Urothelium cell line (cell line): ENCODE measurements at places on chromosomes 2 and 18.

- no peak for DNase-seq
Observed at GRCh38 chr2:175462246-175462645, 280.7 kb upstream of the ATP5MC3 start.

DNA sequence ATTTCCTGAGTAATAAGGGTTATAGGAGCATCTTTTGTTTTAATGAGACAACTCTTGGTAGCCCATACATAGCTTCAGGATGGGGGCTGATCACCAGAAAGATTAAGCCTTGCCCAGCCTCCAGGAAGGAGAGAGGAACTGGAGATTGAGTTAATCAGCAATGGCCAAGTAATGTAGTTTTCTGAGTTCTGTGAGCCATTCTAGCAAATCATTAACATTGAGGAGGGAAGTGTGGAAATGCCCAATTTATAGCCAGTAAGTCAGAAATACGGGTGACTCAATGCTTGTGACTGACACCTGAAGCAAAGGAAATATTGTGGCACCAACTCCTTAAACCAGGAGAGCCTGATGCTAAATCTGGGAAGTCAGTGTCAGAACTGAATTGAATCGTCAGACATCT is 205.1 kb upstream of the SRD5A2 start:
- no peak for DNase-seq

DNA sequence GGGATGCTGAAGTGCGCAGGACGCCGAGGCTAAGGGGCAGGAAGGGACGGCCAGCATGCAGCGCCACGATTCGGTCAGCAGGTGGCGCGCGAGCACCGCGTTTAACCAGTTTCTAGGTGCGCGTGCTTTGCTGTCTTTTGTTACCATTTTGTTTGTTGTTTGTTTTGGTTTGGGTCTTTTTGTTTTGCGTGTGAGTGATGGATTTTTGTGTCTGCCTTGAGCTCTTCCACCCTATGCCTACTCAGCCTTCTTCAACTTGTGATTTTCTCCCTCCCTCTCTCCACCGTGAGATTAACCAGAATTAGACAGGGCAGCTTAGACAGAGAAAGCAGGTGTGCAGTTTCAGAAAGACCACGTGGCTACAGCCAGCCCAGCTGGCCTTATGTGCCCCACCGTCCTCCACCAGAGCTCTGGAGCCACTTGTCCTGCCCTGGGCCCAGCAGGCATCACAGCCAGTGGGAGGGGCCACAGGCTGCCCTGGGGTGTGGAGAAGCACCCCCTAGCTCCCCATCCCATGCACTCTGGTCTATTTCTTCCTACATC is 180.2 kb downstream of the RNF144A start:
- DNase-seq = peak; percentile 77

DNA sequence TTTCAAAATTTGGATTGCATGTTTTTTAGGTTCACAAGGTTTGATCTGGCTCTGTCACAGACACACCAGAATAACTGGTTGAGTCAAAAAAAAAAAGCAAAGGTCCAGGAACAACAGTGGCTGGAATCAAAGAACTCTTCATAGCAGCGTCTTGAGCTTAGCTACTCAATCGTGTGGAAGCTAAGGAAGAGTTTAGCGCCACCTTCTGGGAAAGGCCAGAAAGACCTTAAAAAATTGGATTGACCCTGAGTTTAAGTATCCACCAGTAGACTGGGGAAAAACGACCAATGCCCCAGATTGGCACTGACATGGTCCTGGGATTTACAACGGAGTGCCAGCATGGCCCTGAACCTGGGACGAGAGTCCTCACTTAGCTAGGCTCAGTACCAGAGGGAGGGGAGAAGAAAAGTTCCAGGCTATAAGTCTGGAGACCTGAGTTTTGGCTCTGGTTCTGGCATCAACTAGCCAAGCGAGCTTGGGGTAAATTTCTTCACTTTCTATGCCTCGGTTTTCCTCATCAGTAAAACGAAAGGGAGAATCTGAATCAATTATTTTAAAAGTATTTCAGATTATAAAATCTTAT is 71.1 kb upstream of the TFCP2L1 start:
- peak; percentile 73 for DNase-seq

GRCh38 chr2:205673312-205673711 is 9.0 kb upstream of the NRP2 start:
- no peak for DNase-seq

DNA sequence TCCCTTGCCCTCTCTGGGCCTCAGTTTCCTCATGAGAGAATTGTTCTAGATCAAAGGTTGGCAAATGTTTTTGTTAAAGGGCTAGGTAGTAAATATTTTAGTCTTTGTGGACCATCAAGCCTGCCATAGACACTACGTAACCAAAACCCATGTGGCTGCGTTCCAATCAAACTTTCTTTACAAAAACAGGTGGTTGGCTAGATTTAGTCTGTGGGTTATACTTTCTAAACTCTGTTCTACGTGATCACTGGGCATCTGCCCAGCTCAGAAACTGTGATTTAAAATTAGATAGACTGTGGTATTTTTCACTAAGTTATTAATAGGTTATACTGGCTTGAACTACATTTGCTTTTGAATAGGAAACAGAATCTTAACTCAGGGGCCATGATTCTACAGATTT is 149.8 kb upstream of the DCC start:
- DNase-seq = no peak

- no peak for DNase-seq
Observed at GRCh38 chr2:137523931-137524330, 440.3 kb upstream of the HNMT start.

DNA sequence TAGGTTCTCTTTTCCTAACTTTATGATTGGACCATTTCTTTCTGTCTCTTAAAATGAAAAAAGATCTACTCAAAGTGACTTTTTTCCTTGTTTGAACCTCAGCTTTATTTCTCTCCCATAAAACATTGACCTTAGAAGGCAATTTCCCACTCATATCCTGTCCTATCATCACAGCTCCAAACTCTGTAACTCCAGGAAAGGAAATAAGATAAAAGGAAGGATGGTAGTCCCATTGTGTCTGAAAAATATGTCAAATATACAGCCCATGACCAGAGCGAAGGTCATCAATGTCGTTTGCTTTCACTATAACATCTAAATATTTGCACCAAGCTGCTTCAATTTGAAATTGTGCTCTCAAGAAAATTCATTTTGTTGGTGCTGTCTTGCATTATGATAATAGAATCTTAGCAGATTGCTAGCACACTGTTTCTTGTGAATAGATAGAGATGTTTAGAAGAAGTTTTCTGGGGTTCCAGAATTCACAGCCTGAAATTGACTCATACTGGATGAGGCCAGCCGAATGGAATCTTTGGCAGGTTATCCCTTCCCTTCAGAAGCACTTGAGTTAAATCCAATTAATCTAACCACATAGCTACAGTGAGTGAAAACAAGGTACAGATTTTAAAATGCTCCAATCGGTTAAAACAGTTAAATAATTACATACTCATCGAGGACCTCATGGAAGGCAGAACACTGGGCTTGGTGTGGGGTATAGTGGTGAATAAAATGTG is 95.1 kb downstream of the CRIM1 start:
- peak; percentile 54 for DNase-seq

DNA sequence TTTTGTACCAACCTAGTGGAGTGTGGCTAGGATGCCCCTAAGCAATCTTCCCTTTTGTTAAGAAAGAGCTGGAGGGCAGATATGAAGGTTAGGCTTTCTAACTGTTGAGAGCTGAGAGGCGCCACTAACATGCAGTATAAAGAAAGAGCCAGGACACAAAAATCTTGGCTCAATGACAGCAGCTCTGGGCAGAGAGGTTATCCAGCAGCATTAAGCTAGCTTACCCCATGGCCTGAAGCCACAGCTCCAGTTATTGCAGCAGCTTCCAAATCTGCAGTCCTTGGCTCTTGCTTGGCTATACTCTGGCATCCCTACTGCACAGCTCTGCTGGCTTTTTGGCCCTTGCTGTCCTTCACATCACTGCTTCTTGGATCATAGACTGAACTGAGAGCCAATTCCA is 213.4 kb downstream of the GPD2 start:
- no peak for DNase-seq

- no peak for DNase-seq
Observed at GRCh38 chr2:15971831-15972522, 31.6 kb downstream of the MYCN start.

GRCh38 chr2:174246944-174247381 is 1.4 kb downstream of the OLA1 start:
- DNase-seq = no peak

DNA sequence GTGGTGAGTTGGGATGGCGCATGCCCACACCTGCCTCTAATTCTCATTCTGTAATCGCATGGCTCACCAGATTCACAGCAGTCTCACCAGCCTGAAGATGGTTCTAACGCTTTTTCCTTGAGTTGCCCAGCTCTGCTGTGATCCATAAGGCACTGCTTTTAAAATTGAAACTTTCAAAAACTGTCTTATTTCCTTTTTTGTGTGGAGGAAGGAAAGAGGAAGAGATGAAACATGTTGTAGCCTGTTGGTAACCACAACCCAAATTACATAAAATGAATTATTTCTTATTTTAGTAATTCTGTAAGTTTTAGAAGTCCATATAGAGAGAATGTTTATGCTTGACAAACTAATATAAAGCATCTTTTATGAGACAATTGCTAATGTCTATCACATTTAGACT is 165.4 kb downstream of the RBM43 start:
- no peak for DNase-seq

DNA sequence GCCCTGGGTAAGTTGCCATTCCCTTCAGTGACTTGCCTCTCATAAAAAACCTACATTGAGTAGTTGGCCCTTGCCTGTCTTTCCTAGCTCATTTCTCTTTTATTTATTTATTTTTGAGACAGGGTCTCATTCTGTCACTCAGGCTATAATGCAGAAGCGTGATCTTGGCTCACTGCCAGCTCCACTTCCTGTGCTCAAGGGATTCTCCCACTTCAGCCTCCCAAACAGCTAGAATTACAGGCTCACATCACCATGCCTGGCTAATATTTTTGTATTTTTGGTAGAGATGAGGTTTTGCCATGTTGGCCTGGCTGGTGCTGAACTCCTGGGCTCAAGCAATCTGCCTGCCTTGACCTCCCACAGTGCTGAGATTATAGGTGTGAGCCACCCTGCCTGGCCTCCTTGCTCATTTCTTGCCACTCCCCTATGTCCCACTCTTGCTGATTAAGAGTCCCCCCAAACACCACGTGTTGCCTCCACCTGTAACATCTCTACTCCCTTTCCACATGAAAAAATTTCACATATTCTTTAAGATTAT is 12.6 kb downstream of the EVA1A start:
- DNase-seq = no peak

DNA sequence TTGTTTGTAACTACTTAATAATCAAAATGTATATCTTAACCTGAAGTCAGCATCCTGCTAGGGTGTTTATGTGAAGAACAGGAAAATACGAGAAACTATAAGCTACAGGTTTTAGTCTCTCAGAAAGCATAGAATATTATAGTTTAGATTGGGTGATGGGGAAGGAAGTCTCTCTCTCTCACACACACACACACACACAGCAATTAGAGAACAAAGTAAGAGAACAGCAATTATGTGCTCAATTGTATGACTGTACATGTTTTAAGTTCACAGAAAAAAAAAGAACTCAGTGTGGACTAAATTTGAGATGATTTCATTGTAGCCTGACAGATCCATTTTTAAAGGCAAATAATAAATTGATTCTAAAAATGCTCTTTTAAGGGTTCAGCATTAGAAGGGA is 94.3 kb upstream of the ZNF516 start:
- no peak for DNase-seq

- no peak for DNase-seq
Observed at GRCh38 chr2:38138419-38138818, 62.5 kb upstream of the CYP1B1 start.

DNA sequence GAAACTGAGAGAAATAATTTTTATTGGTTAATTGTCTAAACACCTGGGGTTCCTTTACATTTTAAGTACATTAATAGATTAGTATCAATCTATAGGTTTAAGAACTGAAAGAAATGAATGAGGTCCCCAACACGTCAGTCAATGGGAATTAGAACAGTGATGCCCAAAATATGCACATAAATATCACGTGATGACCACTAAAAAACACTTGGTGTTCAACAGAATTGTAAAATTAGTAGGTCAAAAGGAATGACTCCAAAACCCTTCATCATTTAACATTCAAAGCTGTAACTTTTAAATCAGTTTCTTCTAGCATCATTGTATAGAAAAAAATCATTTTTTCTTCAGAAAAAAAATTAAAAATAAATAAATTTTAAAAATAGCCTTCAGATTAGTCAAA is 140.9 kb downstream of the SLC8A1 start:
- DNase-seq = no peak

DNA sequence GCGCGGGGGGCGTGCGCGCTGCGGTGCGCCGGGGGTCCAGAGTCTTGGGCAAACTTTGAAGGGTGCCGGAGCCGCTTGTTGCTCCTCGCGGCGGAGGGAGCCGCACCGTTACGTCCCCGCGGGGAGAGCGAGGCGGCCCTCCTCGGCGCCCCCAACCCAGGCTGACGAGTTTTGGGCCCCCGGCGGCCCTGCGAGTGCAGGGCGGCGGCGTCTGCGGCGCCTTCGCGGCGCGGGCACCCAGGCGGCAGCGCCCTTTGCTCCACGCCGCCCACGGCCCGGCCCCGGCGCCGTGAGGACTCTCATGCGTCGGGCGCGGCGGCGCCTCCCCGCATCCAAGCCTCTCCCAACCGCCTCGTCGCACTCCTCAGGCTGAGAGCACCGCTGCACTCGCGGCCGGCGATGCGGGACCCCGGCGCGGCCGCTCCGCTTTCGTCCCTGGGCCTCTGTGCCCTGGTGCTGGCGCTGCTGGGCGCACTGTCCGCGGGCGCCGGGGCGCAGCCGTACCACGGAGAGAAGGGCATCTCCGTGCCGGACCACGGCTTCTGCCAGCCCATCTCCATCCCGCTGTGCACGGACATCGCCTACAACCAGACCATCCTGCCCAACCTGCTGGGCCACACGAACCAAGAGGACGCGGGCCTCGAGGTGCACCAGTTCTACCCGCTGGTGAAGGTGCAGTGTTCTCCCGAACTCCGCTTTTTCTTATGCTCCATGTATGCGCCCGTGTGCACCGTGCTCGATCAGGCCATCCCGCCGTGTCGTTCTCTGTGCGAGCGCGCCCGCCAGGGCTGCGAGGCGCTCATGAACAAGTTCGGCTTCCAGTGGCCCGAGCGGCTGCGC is 814 bp downstream of the FZD7 start:
- peak; percentile 25 for DNase-seq

DNA sequence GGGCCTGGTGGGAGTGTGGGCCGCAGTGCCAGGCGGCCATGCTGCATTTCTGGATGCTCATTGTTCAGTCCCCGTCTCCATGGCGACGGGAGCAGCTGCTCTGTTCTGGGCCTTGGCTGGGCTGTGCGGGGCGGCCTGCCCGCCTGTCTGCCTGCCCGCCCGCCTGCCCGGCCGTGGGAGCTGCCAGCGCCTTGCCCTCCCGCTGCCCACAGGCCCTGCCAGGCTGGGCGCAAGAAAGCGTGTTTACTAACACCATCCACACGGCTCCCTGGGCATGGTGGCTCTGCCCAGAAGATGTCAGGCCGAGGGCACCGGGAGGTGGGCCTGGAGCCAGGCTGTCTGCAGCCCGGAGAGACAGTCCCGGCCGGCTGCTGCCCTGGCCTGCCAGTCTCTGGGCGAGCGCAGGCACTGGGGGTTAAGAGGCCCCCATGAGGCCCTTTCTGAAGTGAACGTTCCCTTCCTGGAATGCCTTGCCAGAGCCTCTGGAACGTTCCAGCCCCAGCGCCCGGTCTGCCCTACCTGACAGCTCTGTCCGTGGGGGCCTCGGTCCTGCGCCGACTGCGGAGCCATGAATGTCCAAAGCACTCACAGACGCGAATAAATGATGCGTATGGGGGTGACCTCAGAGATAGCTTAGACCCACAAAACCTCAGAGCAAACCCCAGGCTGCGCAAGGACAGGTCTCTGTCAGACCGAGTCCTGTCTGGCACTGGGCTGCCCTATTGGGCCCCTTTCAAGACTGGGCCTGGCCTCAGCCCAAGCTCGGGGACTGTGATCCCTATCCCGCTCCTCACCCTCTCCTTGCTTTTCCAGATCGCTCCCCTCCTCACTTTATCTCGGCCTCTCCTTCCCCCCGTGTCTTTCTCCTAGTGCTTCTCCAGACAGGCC is 44.3 kb downstream of the MYCN start:
- DNase-seq = no peak
